ENCODE measurements at places on chromosomes 16 and 17.

GRCh38 chr17:61574542-61575351 lies 16.3 kb downstream of the NACA2 start:
- DNase-seq = no peak

DNA sequence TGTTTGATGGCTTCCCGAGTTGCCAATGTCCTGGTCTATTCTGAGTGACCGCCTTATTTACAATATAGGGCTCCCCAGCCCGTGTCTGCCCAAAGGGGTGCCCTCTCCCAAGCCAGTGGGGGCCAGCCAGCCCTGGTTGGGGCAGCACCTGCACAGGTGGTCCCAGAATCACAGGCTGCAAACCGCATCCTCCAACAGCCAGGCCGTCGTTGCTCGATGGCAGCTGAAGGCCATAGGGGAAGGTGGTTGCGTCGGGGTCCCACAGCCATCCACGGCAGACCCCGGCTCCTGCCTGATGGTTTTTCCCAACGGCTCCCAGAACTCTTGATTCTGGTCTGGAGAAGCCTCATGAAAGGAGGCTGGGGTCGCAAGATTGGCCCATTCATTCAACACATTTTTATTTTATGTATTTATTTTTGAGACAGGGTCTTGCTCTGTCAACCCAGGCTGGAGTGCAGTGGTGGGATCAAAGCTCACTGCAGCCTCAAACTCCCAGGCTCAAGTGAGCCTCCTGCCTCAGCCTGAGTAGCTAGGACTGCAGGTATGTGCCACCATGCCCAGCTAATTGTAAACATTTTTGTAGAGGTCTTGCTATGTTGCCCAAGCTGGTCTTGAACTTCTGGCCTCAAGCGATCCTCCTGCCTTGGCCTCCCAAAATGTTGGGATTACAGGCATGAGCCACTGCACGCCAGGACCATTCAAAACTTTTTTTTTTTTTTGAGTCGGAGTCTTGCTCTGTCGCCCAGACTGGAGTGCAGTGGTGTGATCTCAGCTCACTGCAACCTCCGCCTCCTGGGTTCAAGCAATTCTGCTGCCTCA lies 79.0 kb upstream of the TOB1 start:
- DNase-seq = no peak

GRCh38 chr17:74241847-74242246 lies 28.5 kb downstream of the TTYH2 start:
- DNase-seq = no peak

DNA sequence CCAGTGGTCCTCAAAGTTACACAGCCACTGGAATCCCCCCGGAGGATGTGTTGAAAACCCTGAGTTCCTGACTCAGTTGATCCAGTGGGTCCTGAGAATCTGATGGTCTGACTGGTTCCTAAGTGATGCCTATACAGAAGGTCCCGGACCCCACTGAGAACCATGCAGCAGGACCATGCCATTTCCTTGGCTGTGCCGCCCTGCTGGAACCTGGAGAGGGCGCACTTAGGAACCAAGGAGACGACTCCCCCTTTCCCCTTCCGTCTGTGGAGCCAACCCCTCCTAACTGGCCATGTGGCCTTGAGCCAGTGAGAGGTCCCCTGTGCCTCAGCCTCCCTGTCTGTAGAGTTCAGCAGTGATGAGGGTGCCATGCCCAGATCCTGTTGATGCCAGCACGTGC lies 22.0 kb downstream of the C16orf74 start:
- no peak for DNase-seq

- no peak for DNase-seq
Observed at GRCh38 chr17:31131299-31131698, 36.5 kb downstream of the NF1 start.

DNA sequence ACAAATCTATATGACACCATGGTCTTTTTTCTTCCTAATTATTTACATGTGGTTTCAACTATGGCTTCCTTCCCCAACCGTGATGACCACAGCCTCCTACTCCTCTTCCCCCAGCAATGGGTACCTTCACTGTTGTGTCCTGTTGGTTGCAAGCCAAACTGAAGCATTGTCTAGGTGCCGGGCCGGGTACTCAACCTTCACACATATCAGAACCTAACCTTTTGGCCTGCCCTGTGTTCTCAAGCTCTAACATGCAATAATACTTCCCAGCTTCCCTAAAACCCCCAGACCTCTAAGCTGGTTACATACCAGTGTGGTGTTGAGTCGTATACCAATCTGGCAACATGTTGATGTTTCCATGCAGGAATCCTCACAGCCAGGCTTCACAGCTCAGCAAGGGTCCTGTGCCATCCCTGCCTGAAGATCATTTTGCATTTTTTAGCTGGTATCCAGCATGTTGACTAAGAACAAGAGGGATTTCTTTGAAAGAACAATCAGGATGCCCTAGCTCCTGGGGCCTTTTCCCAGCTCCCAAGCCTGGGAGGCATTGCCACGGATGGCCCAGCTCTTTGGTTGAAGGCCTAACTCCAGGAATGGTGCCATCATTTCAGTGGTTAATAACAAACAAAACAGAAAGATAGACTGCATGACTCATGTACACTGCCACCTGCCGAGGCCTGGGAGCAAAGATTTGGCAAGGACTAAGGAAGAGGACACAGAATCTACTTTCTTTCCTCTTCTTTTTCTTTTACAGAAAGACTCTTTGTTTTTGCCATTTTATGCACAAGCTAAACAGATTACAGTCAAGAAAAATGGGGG lies 373.7 kb upstream of the SALL1 start:
- peak; percentile 51 for DNase-seq

DNA sequence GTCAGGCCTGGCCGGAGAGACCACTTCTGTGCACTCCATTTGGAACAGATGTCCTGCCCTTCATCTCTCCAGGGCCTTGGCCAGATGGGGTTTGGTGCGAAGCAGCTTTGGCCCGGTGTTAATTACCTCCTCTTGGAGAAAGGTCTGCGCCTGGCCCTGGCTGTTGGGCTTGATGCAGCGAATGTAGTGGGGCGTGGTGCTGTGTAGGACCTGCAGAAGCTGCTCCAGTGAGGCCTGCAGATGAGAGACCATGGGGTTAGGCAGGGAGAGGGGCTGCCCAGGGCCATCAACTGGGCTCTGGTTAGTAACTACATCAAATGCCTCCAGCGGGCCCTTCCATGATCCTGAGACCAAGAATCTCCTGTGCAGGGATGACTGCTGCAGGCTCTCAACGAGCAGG lies 18.7 kb downstream of the ZNHIT3 start:
- DNase-seq = no peak

GRCh38 chr17:8120520-8121406 lies 2.4 kb upstream of the ALOXE3 start:
- peak; percentile 68 for DNase-seq

DNA sequence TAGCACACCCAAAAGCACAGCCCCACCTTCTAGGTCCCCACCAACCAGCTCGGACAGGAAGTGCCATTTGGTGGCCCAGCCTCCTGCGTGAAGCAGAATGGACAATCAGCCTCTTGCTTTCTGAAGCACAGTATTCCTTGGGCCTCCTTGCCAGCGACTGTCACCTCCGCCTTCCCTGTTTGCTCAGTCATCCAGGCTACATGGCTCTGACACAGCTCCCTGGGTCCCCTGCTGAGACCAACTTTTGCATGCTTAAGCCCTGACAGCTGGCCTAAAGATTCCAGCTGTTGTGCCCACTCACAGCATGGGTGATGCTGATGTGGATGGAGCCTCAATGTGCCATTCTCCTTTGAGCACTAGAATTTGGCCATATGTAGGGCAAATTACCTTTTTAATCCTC lies 4.5 kb upstream of the CACNG5 start:
- DNase-seq = no peak

DNA sequence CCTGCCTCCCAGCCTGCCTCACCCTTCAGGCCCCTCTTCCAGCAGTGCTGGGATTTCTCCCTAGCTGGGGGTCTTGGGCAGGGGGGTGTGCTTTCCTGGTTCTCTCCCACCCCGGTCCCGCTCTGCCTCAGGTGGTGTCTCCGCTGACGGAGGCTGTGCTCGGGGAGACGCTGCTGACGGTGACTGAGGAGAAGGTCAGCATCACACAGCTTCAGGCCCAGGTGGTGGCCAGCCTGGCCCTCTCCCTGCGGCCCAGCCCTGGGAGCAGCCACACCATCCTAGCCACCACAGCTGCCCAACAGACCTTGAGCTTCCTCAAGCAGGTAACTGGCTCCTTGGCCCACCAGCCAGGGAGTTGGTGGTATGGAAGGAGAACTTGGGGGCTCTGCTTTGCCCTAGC lies 56.5 kb downstream of the TMEM132E start:
- no peak for DNase-seq

DNA sequence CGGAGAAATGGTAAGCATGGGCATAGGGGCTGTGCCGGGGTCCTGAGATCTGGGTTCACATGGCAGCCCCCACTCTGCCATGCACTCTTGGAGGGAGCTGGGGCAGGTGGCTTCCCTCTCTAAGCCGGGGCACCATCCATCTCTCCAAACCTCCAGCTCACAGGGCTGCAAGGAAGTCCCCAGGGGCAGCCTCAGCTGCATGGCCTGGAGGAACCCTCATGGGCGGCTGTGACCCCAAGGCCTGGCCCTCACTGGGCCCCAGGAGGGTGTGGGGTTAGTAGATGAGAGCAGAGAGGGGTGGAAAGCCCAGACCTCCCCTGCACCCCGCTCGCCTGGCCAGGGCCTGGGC lies 2.6 kb downstream of the CTRB2 start:
- no peak for DNase-seq

- DNase-seq = peak; percentile 77
Observed at GRCh38 chr17:21283482-21284318, 811 bp upstream of the MAP2K3 start.

DNA sequence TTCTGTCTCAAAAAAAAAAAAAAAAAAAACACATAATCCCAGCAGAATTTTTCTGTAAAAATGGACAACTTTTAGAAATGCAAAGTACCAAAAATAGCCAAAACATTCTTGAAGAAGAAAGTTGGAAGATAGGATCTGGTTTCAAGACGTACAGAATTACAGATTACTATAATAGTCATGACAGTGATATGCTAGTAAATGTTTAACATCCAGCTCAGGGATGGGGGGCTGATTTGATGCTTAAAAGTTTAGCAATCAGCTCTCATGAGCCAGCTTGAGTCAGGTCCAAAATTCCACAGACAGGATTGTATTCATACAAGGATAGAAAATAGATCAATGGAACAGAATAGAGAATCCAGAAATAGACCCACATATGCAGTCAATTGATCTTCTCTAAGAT lies 100.5 kb downstream of the CYB561 start:
- DNase-seq = no peak

DNA sequence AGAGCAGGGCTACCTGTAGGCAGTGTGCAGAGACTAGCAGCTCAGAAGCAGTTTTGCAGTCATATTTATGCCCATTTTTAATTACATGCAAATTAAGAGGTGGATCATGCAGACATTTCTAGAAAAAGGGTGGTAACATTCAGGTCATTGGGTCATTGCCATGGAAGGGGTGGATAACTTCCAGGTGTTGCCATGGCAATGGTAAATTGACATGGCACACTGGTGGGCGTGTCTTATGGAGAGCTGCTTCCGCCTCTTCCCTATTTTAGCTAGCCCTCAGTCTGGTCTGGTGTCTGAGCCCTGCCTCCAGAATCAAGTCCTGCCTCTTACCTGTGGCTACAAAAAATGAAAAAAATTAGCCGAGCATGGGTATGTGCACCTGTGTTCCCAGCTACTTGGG lies 2.8 kb upstream of the DNAI2 start:
- DNase-seq = no peak

DNA sequence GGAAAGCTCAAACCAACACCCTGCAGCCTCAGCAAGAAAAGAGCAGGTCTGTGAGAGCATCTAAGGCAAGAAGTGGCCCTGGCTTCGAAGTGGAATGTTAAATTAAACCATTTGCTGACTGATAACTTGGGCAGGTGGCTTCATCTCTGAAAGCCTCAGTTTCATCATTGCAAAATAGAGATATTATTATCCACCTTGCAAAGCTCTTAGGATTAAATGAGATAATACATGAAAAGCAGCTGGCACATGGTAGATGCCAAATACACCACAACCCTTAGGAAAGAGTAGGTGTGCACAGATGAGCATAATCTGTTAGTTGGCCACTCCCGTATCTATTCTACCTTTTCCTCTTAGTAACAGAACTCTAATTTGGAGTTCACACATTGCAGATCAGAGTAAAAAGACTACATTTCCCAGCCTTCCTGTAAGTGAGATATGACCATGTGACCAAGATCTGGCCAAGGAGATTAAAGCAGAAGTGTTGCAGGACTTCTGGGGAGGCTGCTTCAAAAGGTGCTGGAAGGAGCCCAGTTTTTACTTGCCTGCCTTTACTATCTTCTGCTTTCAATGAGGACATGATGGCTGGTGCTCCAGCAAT lies 288.7 kb downstream of the SOX9 start:
- DNase-seq = no peak

GRCh38 chr17:17877529-17878358 lies 41.0 kb upstream of the SREBF1 start:
- peak; percentile 89 for DNase-seq
